ENCODE measurements at places on chromosomes 3 and 15.

- peak; percentile 65 for DNase-seq
Measured at GRCh38 chr3:73868688-73869315, 244.1 kb upstream of the PDZRN3 start.

DNA sequence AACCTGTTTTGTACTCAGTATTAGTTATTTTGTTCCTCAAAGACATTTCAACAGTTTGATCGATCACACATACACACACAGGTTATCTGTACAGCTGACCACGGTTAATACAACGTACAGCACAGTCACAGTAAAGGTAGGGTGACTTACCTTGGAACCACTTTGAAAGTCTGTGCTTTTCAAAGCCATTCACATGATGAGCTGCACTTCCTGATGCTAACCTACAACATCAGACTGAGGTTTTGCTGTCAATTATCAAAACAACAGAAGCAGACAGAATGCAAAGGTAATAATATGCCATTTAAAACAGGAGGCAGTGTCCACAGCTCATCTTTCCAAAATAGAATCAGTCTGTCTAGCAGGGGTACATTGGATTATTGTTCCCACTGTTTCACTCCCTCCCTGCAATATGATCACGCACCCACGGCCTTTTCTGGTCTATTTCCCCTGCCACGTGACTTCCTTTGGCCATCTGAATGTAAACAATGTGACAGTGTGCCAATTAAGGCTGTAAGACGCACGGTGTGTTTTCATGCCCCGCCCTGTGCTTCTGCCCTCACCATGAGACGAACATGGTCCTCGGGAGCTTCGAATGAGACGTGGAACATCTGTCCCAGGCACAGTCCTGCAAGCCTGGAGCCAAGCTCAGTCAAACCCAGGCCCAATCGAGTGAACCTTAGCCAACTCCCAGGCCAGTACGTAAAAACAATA, 102.4 kb downstream of the FMN1 start:
- DNase-seq: no peak

GRCh38 chr3:22115581-22115980, 364.6 kb upstream of the ZNF385D start:
- DNase-seq: no peak

DNA sequence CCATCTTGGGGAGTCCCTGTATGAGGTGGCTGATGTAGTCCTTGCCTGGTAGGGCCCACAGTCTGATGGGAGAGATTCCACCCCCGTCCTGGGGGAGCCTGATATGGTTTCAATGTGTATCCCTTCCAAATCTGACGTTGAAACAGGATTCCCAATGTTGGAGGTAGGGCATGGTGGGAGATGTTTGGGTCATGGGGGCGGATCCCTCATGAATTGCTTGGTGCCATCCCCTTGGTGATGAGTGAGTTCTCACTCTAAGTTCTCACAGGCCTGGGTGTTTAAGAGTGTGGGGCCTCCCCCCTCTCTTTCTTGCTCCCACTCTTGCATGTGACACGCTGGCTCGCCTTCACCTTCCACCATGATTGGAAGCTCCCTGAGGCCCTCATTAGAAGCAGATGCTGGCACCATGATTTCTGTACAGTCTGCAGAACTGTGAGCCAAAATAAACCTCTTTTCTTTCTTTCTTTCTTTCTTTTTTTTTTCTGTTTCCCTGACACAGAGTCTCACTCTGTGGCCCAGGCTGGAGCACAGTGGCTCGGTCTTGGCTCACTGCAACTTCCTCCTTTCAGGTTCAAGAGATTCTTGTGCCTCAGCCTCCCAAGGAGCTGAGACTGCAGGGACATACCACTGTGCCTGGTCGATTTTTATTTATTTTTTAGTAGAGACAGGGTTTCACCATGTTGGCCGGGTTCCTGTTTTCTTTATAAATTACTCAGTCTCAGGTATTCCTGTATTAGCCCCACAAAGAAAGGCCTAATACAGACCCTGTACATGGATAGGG, 28.6 kb downstream of the ITGA11 start:
- DNase-seq: no peak

- no peak for DNase-seq
Measured at GRCh38 chr15:46316024-46316423, 681.2 kb downstream of the SQOR start.

DNA sequence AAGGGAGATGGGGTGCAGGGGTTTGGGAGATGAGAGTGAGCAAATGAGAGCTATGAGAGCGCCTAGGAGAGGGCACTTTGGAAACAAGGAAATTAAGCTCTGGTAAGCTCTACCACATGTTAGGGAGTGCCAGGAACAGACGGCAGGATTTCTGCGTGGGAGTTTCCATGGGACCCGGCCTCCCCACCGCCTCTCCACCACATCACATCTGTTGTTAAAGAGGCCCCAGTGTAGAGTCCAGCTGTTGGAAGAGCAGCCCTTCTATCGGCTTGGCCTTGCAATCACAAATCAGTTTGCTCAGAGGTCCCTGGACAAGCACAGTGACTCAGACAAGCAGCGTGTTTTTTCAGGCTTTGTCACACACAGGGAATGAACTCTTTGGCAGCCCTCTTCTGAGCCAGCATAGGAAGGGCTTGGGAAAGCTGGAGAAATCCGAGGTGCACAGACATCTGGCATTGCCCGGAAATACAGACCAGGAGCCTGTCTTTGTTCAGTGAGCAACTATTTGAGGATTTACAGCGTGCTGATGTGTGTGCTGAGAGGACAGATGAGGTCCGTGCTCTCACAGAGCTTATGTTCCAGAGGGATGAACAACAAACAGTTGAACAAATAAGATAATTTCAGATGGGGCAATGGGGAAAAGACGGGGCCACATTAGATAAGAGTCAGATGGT, 370.6 kb upstream of the PROK2 start:
- DNase-seq: peak; percentile 98

- no peak for DNase-seq
Measured at GRCh38 chr3:18716821-18717220, 291.7 kb upstream of the SATB1 start.

DNA sequence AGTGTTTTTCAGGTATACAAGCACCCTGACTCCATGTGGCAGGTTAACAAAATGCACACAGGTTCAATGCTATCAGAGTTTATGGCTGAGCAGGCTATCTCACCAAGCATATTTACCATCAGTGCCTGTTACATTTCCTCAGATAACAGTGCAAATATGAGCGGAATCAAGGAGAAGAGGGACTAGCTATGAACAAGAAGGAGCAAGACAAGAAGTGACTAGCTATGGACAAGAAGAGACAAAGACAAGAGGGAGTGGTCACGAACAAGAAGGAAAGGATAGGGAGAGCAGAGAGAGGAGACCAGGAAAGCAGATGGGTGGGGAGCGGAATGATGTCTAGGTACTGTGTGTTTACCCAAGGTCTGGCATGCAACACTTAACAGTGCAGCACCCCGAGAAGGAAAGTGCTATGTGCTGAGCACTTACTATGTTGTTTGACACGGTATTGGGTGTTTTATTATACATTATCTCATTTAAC, 8.6 kb downstream of the ILDR1 start:
- DNase-seq: no peak

Data from cardiac fibroblast (primary cell).